ENCODE measurements at places on chromosomes 5 and 9. TPM values are rescaled to one million over a fixed set of nuclear protein-coding genes. Genes with fewer than 3 reads are reported as not detected.

The PDE8B gene
- total RNA-seq = not detected

The ACOT12 gene
- not detected for total RNA-seq

The ZNF883 gene
- 0.95 TPM for total RNA-seq

GRCh38 chr9:9387511-9388115, 1225.2 kb downstream of the PTPRD start:
- no peak overlapping the region for H3K4me3 ChIP-seq
- no peaks in the 10 kb centered on the region for H3K36me3 ChIP-seq

- H3K4me1 ChIP-seq = no peaks in the 10 kb centered on the region
- H3K27me3 ChIP-seq = no peaks in the 10 kb centered on the region
- no peak overlapping the region for H3K4me3 ChIP-seq
- no peak overlapping the region for H3K27ac ChIP-seq
- no peak for DNase-seq
Observed at GRCh38 chr5:78162253-78162862, 132.1 kb downstream of the AP3B1 start.

DNA sequence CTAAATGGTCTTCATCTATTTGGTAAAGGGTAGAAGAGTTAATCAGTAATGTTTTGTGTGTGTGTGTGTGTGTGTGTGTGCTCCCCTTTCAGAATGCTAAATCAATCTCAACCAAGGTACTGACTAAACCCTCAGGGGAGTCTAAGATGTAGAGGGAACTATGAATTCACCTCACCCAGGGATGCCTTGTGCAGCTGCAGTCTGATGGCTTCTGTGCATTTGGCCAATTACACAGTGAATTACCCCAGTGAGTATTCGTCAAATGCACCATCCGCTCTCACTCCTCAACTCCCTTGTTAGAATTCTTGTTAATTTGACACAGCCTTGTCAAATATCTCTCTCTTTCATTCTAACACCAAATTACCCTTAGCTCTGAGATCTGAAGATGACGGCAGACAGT, 234.6 kb downstream of the GABRB2 start:
- H3K4me1 ChIP-seq = no peaks in the 10 kb centered on the region
- no peaks in the 10 kb centered on the region for H3K27me3 ChIP-seq
- no peaks in the 10 kb centered on the region for H3K36me3 ChIP-seq
- H3K4me3 ChIP-seq = no peak overlapping the region
- H3K27ac ChIP-seq = no peak overlapping the region

GRCh38 chr5:114447084-114447773, 85.4 kb downstream of the KCNN2 start:
- no peak for DNase-seq
- no peak overlapping the region for H3K4me3 ChIP-seq
- H3K27me3 ChIP-seq = no peaks in the 10 kb centered on the region
- H3K27ac ChIP-seq = no peak overlapping the region
- H3K36me3 ChIP-seq = no peaks in the 10 kb centered on the region
- no peaks in the 10 kb centered on the region for H3K4me1 ChIP-seq

GRCh38 chr5:141598391-141599345, 20.1 kb downstream of the DIAPH1 start:
- no peaks in the 10 kb centered on the region for H3K27me3 ChIP-seq
- no peak overlapping the region for H3K27ac ChIP-seq
- H3K36me3 ChIP-seq = no peaks in the 10 kb centered on the region
- H3K4me3 ChIP-seq = no peak overlapping the region
- H3K4me1 ChIP-seq = peaks cover 69% of the 10 kb centered on the region
- DNase-seq = no peak

DNA sequence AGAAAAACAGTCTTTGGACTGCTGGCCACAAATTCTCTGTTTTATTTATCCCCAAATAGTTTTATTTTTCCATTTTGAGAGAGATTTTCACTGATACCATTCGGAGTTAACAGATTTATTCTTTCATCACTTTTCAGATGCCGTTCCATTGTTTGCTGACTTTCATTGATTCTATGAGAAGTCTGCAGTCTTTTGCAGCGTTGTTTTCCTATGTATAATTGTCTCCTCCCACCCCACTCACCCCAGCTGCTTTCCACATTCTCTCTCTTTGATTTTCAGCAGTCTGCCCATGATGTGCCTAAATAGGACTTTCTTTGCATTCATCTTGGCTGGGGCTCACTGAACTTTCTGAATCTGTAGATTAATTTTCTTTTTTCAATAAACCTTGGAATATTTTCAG, 107.6 kb downstream of the C9orf50 start:
- no peaks in the 10 kb centered on the region for H3K27me3 ChIP-seq
- H3K27ac ChIP-seq = no peak overlapping the region
- no peaks in the 10 kb centered on the region for H3K4me1 ChIP-seq
- no peak for DNase-seq
- no peaks in the 10 kb centered on the region for H3K36me3 ChIP-seq

- no peaks in the 10 kb centered on the region for H3K4me1 ChIP-seq
- peaks cover 3% of the 10 kb centered on the region for H3K36me3 ChIP-seq
- H3K4me3 ChIP-seq = no peak overlapping the region
- H3K27me3 ChIP-seq = no peaks in the 10 kb centered on the region
Observed at GRCh38 chr9:126348911-126349550, 22.4 kb downstream of the MVB12B start.

- no peak overlapping the region for H3K27ac ChIP-seq
- no peak for DNase-seq
- H3K4me1 ChIP-seq = no peaks in the 10 kb centered on the region
- no peak overlapping the region for H3K4me3 ChIP-seq
Observed at GRCh38 chr5:167030500-167031120, 1260.8 kb upstream of the WWC1 start.
